ENCODE measurements at places on chromosomes 4 and X. TPM values are rescaled to one million over a fixed set of nuclear protein-coding genes. Genes with fewer than 3 reads are reported as not detected.

The ESX1 gene
- not detected for total RNA-seq

The HAUS7 gene
- total RNA-seq, result 42.4 TPM

The AREG gene
- 2.3 TPM for total RNA-seq

The HTN1 gene
- not detected for total RNA-seq

The GAGE13 gene
- total RNA-seq, result not detected

The P2RY8 gene
- 0.66 TPM for total RNA-seq

The MAB21L2 gene
- not detected for total RNA-seq

The UPF3B gene
- total RNA-seq, result 8.2 TPM

The GAB3 gene
- not detected for total RNA-seq

The PRAF2 gene
- total RNA-seq, result not detected

The BANK1 gene
- total RNA-seq, result 0.15 TPM

The VSIG4 gene
- not detected for total RNA-seq

The RAI2 gene
- not detected for total RNA-seq

The TMEM35A gene
- total RNA-seq, result not detected

The MCUB gene
- total RNA-seq, result 0.95 TPM

The CPZ gene
- 0.38 TPM for total RNA-seq

The METTL14 gene
- 44.9 TPM for total RNA-seq

The ADGRG4 gene
- total RNA-seq, result not detected

The DSPP gene
- total RNA-seq, result not detected

The TLR10 gene
- not detected for total RNA-seq

The FAAH2 gene
- 3.3 TPM for total RNA-seq

The CFI gene
- total RNA-seq, result 152 TPM

The ARX gene
- not detected for total RNA-seq

The OPHN1 gene
- 29.5 TPM for total RNA-seq

The GDPD2 gene
- not detected for total RNA-seq

The BEX2 gene
- 0.46 TPM for total RNA-seq

The RAB33A gene
- total RNA-seq, result not detected

The TMSB15C gene
- total RNA-seq, result not detected

The PRICKLE3 gene
- total RNA-seq, result 2.6 TPM

The POU3F4 gene
- not detected for total RNA-seq

The MAGEB16 gene
- not detected for total RNA-seq

The TENM3 gene
- total RNA-seq, result not detected

The PABPC4L gene
- total RNA-seq, result not detected

The SOX3 gene
- not detected for total RNA-seq

The GYPB gene
- total RNA-seq, result not detected

The NLGN4X gene
- total RNA-seq, result not detected

The CSAG3 gene
- not detected for total RNA-seq

The MMRN1 gene
- total RNA-seq, result not detected
